ENCODE measurements at places on chromosomes 5 and 9.

DNA sequence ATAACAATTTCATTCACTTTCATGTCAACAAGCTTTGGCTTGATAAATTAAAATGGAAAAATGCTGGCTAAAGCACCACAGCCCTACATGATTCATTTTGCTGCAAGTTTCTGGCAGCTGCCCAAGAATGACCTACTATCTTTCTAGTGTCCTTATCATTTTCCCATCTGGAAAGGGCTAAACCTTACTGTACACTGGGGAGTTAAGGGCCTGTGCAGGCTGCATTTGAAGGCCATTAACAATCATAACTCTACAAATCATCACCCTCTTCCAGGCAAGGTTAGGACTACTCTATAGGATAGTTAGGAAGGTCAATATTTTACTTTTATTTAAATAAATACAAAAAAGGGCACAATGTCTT lies 579.7 kb upstream of the ZNF608 start:
- DNase-seq: no peak

DNA sequence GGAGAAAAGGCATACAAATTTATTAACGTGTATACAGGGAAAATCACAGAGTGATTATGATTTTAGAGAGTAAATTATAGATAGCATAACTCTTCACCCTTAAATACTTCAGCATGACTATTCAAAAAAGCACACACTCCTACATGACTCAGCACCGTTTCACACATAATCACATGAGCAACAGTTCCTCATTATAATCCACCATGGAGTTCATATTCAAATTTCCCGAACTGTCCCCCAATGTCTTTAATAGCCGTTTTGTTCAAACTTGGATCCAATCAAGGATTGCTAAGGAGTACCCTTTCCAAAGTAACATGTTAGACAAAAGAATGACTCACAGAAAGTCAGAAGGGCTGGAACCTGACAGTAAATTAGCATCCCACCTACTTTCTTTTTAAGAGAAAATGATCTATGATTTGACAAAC lies 32.1 kb downstream of the RAPGEF1 start:
- no peak for DNase-seq

DNA sequence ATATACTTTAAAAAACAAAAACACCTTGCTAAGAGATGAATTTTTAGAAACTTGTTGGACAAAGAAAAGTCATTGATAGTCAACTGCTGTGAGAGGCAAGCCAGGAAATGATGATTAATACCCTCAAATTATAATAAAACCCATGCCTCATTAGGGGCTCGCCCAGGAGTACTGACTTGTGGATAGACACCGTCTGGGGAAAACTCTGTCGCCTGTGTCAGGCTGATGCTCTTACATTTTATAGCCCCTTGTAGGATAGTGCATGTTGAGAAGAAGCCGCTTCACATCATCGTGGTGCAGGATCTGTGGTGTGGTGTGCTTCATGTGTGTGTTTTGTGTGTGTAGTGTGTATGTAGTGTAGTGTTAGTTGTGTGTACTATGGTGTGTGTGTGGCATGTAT lies 39.1 kb downstream of the SYK start:
- DNase-seq: no peak

DNA sequence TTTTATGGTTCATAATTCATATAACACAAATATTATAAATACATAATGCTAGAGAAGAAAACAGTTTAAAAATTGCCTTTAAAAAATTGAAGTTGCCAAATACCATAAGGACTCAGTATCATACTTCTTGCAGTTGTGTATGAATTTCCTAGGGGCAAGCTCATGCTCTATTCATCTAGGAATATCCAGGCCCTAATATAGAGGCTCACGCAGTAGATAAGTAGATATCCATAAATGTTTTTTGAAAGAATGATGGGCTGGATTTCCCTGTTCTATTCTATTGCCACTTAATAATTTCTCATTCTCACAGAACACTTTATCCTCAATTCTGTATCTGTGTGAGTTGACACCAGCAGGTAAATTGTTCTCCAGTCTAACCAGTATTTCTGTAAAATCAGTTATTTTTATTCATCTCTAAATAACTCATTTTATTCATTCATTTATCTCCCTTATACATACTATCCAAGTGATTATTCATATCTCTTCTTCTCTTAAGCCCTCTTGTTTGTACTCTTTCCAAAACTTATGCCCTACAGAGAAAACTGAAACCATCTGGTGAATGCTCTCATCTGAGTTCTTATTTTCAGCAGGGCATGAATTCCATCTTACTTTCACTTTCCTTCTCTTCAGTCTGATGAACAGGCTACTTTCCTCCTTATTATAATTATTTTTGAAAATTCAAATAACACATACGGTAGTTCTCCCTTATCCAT lies 97.1 kb downstream of the SLC44A1 start:
- no peak for DNase-seq

GRCh38 chr9:85514256-85514655 lies 227.5 kb downstream of the AGTPBP1 start:
- DNase-seq: no peak

GRCh38 chr9:36997414-36997813 lies 36.7 kb downstream of the PAX5 start:
- DNase-seq: no peak

DNA sequence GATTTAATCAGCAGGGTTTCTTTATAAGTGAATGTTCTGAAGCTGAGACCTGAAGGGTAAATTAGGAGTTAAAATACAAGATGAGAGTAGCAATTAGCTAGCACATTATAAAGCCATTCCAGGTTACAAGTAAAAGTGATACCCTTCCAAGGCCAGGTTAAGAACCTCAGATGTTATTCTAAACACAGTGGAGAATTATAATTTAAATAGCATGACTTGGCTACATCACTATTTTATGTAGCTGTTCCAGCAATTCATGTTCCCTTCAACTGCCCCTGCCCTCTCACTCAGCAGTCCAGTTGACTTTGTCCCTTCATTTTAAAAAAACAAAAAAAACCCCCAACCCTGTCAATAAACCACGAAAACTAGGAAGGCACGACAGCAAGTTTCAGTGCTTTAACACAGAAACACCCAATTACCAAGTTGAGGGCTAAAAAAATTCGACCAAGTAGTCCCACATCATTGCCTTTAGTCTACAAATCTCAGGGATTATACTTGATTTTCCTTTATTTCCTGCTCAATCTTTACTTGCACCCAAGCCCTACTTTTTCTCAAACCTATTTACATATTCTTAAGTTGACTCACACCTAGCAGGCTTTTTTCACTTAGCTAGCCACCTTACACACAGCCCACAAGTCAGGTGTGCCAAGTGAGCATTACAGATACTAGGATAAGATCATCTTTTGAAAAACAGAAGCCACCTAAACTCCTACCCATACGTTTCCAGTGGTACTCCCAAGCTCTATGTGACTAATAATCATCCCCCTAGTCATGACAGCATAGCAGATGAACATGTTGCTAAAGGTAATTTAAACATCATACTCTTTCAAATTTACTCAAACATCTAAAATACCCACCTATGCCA lies 3.4 kb downstream of the RPL37 start:
- no peak for DNase-seq

DNA sequence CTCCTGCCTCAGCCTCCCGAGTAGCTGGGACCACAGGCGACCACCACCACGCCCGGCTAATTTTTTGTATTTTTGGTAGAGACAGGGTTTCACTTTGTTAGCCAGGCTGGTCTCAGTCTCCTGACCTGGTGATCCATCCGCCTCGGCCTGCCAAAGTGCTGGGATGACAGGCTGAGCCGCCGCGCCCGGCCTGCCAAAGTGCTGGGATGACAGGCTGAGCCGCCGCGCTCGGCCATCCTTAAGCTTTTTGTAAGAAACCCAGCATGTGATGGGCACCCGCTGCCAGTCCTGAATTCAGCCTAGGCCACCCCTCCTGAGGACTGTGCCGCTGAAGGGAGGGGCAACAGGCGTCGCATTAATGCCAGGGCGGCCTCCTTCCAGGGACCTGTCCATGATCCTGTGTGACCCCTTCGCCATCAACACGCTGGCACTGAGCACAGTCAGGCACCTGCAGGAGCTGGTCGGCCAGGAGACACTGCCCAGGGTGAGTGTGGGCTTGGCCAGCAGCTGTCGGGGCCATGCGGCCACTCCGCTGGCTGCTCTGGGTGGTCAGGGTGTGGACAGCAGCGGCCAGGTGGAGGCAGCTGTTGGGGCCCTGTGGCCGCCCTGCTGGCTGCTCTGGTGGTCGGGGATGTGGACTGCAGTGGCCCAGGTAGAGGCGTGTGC lies 10.5 kb downstream of the NELFB start:
- no peak for DNase-seq

DNA sequence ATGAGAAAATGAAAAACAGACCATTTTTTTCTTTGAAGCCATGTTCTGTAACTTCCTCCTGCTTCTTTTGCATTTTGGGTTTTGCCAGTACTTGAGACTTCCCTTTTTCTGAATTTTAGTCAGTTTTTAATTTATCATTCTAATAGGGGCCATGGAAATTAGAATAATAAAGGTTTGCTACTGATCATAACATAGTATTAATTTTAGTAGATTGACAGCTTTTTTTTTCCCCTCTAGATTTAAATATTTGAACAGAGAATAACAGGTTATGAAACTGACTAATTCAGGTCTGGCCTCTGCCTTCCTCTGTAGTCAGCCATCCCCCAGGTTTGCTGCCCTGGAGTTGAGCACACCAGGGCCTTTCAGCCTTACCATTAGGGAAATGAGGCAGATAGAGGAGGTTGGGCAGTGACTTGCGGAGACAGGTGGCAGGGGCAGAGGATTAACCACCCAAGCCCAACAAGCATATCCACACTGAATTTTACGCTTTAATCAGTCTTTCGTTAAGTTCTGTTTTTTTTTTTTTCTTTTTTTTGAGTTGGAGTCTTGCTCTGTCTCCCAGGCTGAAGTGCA lies 80.1 kb upstream of the TNFAIP8 start:
- DNase-seq: no peak

- DNase-seq: no peak
Observed at GRCh38 chr5:61675015-61675692, 343.1 kb downstream of the ZSWIM6 start.

Data from stimulated activated CD4-positive, alpha-beta T cell treated with anti-CD3 and anti-CD28 coated beads, Interleukin-2, amount 100 ng/mL, for 48 hours (primary cell).